Ammon's horn (tissue), 1 donor: ENCODE measurements at places on chromosomes 16 and 17.

- no peak for DNase-seq
Observed at GRCh38 chr17:66260275-66260674, 31.1 kb upstream of the APOH start.

GRCh38 chr17:50363217-50364060 lies 9.5 kb downstream of the MRPL27 start:
- peak; percentile 94 for DNase-seq

- DNase-seq: no peak
Observed at GRCh38 chr17:58184308-58184985, 8.1 kb upstream of the EPX start.

- peak; percentile 76 for DNase-seq
Observed at GRCh38 chr16:58661199-58661830, 23.3 kb downstream of the SLC38A7 start.

- peak; percentile 56 for DNase-seq
Observed at GRCh38 chr17:31058976-31059375, 35.8 kb upstream of the NF1 start.
